NCI-H1436 (cell line): ENCODE measurements at places on chromosomes 2 and 18.

GRCh38 chr18:36484591-36484990 lies 187.1 kb downstream of the FHOD3 start:
- no peak for DNase-seq

GRCh38 chr2:100238471-100238870 lies 83.8 kb downstream of the LONRF2 start:
- DNase-seq, result no peak

DNA sequence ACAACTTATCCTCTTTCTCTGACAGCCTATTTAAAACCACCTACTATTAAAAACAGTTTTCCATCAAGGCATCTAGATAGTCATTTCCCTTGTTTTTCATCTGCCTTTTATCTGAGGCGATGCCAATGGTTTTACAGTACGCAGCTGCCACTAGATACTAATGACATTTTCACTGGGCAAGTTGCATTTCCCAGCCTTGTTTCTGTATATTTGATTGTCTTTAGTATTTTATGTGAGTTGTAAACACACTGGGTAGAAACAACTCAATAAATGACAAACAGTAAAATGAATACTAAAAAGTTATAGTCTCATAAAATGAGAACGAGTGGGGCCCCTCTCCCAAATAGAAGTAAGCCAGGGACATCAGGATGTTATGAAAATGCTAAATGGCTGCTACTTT lies 8.9 kb upstream of the DARS1 start:
- DNase-seq, result no peak

- no peak for DNase-seq
These were observed 19.1 kb downstream of the SULT1C4 start for GRCh38 chr2:108396845-108397244.

DNA sequence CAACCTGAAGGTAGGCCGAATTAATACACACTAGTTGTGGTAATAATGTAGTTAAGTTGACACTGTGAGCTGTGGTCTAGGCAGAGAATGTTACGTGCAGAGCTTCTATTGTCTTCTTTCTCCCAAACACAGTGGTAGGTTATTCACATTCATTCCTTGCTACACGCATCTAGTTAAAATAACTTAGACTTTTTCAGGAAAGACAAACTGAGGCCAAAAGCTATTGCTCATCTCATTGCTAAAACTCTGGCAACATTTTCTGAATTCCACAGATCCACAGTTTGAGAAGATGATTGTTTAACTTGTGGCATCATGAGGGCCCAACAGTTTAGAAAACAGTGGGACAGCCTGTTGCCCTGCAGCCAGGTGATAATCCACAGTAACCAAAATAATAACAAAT lies 850.4 kb upstream of the FSHR start:
- DNase-seq, result no peak

DNA sequence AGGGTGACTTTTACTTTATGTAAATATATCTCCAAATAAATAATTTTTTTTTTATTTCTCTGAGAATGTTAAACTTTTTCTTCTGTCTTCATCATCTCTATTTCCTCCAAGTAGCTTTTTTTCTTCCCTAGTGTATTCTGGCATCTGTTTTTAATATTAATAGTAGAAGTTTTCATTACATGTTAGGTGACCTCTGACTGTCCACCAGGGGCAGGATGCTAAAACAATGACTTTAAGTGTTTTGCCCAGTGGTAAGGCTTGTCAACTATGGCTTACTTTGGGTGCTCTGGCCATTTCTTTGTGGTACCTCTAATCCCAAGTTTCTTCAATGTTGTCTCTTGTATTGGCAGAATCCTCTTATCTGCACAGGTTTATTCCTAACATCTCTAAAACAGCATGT lies 127.1 kb downstream of the SRBD1 start:
- DNase-seq, result no peak

- no peak for DNase-seq
These were observed 44.4 kb downstream of the ST8SIA5 start for GRCh38 chr18:46712406-46712805.

GRCh38 chr2:95079199-95079683 lies 42.4 kb downstream of the MRPS5 start:
- no peak for DNase-seq

GRCh38 chr2:183035298-183035953 lies 2.8 kb downstream of the NCKAP1 start:
- DNase-seq, result no peak

DNA sequence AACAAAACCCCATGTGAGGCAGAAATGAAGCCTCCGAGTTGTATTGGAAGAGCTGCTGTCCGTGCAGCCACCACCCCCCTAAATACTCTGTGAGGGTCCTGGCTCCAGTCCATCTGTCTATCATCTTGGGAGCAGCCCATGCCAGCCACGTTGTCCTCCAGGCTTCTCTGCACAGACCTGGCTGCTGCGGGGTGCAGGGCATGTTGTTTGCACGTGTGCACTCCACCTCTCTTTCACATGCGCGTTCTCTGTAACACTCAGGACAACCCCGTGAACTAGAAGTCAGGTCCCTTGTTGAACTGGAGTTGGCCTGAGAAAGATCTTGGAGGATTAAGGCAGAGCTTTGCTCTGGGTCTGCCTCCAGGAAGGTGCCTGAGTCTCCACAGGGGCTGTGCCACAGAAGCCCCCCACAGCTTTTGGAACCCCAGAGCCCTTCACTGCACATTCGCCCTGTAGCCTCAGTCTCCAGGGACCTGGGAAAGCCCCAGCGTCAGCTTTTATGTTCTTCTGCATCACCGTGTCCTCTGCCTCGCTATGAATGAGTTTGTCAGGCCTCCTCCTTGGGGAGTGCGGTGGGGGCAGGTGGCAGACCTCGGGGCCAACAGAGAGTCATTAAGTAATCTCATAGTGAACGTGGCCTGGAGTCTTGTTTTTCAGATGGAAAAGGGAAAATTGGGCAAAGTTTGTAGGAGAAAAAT lies 16.6 kb downstream of the RTP5 start:
- DNase-seq, result peak; percentile 39

- no peak for DNase-seq
These were observed 14.5 kb downstream of the LOXHD1 start for GRCh38 chr18:46642561-46642960.

- no peak for DNase-seq
These were observed 44.0 kb downstream of the TCF4 start for GRCh38 chr18:55544014-55544413.

DNA sequence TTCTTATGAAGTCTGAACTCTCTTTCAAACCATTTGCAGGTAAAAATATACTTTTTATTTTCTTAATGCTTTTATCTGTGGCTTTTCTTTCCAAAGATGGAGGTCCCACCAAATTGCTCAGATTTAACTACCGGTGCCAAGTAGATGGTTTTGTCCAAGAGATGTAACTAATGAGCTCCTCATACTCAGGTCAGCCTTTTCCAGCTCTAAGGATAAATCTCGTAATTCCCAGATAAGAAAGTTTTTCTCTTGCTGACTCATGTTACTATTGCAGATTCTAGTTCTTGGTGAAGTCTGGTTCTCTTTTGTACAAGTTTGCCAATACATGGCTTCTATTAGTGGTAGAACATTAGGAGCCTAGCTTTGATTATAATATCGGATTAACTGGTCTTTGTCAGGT lies 550.8 kb upstream of the ZNF804A start:
- no peak for DNase-seq

- DNase-seq, result no peak
These were observed 28.4 kb downstream of the ACTR2 start for GRCh38 chr2:65256054-65256453.

DNA sequence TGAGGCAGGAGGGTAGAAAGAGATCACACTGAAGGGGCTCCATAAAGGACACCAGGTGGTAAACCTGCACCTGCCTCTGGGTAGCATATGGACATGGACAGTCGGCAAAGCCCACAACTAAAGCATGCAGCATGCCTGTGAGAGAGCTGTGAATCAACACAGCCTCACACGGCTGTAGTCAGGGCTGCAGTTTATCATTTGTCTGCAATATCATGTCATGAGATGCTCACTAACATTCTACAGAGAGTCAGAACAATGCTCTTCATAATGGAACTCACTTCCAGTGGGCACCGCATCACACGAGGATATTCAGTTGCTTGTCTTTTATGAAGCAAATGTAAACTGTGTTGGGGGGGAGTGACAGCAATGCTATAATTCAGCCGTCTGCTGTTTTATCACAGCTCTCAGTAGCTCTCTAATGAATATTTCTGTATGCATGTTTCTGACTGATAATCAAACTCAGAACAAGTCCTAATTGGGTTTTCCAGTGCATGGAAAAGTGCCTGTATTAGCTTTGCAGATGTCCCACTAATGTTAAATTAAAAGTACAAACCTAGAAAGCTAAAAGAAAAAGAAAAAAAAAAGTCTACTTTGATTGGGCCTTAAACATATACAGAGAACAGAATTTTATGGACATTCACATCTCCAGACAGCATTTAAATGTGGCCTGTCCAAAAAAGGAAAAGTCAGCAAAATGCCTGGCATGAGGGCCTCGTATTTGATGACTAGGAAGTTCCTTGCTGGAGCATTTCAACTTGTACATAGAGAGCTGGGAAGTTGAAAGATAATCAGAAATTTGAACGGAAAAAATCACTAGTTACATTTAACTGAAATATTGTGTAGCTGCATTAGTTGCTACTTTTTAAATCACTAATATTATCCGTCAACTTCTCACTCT lies 406.1 kb upstream of the SOX11 start:
- DNase-seq, result no peak

DNA sequence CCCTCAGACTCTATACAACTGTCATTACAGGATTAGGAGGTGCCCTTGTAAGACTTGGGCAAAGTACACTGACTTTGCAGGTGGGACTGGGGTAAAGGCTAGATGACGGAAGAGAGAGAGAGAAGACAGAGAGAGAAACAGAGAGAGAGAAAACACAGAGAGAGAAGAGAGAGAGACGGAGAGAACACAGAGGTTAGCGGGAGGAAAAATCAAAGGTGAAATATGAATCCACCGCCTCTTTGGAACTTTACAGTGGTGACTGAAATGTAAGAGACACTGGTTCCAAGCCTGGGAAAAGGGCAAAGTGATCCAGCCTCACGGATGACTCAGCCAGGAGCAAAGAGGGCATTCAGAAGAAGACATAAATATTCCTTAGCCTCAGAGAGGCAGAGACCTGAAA lies 25.1 kb upstream of the CAB39 start:
- no peak for DNase-seq

GRCh38 chr2:166384774-166385173 lies 9.0 kb upstream of the SCN9A start:
- peak; percentile 38 for DNase-seq

GRCh38 chr18:24000613-24001490 lies 13.7 kb upstream of the TTC39C start:
- no peak for DNase-seq

DNA sequence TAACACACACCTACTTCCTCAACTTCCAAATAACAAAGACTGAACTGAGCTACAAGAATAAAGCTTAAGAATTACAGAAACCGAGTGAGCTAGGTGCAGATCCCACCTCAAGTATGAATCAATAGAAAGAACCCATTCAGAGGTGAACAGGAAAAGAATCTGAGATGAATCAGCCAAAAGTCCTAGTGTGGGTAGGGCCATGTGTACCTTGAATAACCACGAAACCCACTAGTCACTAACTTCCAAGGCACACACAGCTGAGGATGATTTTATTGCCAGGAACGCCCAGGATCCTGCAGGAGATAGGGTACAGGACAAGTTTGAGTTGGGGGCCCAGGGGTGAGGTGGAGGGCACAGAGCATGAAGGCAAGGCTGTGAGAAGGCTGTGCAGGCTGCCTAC lies 99.7 kb upstream of the REG3A start:
- DNase-seq, result no peak

DNA sequence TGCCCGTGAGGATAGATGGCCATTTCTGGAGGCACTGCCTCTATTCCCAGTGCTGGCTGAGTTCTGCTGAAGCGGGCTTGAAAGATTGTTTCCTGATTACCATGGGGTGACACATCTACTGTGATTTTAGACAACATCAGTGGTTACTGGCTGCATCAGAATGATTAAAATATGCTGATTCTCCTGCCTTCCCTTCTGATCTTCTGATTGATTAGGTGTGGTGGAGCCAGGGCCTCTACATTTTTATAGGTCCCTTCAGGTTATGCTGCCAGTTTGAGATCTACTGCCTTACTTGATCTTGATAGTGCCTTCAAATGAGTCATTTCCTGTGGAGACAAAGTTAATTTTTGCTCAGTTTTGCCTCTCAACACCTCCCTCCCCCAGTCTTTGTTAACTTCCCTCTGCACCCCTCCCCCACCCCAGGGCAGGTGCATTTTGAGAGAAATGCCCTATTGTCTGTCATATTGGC lies 31.6 kb upstream of the SNORC start:
- no peak for DNase-seq

GRCh38 chr2:101123795-101124471 lies 27.2 kb downstream of the TBC1D8 start:
- DNase-seq, result no peak

DNA sequence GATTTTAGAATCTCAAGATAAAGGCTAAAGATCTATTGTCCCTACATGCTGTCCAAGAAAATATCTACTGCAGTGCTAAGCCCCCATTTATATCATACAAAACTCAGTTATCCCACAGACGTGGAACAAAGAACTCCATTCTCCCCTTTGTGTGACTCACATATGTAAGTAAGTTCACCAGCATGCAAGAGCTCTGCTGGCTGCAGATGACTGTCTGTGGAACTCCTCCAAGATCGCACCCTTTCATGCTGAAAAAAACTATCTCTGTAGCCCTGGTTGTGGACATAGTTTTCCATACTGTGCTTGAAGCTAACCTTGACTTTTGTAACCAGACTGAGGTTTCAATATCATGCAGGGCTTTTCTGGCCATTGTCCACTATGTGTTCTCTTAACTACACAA lies 207.1 kb downstream of the ZNF521 start:
- no peak for DNase-seq

DNA sequence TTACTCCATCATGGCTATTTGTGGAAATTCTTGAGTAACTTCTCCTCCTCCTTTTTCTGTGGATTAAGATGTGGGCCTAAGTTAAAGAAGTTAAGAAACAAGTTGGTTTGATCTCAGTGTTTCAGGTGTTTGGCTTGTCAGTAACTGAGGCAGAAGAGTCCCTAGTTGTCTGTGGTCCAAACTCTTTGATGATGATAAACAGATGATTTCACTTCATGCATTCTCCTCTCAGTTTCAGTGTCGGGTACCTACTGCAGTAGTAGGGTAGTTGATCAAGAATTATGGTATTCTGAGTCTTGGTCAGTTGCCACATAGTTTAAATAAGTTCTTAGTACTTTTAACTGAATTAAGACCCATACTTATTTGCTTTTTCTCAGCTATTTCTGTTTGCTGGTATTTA lies 85.6 kb downstream of the NCOA1 start:
- no peak for DNase-seq

GRCh38 chr2:213496226-213496625 lies 212.0 kb downstream of the SPAG16 start:
- DNase-seq, result no peak

GRCh38 chr2:60577682-60578283 lies 24.3 kb upstream of the BCL11A start:
- DNase-seq, result no peak

GRCh38 chr18:56097621-56098020 lies 509.6 kb upstream of the TCF4 start:
- no peak for DNase-seq
